Fibroblast of pulmonary artery (primary cell): ENCODE measurements at places on chromosomes 1 and 21.

DNA sequence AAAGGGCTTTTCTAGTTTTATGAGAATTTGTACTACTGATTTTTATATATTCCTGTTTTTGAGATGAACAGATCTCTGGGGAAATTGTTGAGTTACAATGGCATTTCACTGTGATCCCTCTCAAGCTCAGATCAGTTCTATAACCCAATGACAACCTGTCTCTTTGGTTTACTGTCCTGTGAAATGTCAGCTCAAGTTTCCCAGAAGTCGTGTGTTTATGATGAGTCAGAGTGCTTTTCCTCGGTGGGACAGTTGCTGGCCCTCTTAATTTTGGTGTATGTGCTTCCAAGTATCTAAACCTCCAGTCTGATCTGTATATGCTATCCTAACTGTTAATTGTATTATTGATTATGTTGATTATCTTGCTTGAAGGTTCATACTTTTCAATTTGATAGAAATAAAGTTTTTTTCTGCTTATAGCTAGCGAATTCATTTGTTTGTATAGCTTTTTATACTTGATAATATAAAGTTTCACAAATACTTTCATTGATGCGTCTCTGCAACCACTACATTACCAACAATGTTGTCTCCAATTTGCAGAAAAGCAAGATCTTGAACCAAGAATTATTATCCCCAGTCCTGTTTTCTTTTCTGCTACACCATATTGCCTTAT lies 77.5 kb upstream of the DNAJC6 start:
- no peak for DNase-seq

DNA sequence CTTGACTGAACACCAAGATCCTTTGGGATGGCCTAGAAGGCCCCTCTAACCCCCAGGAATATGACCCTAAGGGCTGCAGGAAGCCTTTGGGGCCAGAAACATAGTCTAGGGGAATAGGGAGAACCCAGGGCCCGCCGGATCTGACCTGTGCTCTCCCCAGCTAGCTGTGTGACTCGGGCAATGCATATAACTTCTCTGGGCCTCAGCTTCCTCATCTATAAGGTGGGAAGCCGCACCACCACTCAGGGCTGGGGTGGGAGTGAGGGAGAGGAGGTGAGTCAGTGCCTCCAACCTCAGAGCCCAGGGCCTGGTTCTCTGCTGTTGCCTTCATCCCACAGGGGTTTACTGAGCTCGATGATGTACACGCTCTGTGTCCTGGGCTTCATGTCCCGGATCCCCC lies 434.4 kb downstream of the PTPRU start:
- no peak for DNase-seq

DNA sequence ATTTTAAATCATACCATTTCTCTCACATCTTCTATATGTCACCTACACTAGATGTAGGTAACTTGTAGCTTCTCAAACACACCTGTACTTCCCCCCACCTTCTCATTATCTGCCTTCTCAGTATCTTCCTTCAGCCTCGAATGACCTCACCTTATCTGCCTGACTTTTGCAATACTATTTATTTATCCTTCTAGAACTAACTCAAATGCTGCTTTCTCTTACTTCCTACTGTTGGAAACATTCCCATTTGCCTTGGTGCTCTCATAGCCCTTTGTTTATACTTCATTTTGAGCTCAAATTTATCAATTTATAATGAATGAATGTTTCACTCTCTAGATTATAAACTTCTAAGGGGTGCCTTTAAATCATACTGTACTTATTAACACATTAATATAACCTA lies 50.4 kb upstream of the KIAA1614 start:
- no peak for DNase-seq

DNA sequence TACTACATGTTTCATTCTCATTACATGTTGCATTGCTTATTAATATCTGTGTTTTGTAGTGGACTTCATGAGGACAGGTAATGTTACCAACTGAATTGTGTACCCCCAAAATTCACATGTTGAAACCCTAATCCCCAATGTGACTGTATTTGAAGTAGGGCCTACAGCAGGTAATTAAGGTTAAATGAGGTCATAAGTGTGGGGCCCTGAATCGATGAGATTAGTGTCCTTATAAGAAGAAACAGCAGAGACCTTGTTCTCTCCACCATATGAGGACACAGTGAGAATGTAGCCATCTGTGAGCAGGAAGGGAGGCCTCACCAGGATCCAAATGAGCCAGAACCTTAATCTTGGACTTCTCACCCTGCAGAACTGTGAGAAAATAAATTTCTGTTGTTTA lies 15.0 kb upstream of the IFNAR1 start:
- no peak for DNase-seq

DNA sequence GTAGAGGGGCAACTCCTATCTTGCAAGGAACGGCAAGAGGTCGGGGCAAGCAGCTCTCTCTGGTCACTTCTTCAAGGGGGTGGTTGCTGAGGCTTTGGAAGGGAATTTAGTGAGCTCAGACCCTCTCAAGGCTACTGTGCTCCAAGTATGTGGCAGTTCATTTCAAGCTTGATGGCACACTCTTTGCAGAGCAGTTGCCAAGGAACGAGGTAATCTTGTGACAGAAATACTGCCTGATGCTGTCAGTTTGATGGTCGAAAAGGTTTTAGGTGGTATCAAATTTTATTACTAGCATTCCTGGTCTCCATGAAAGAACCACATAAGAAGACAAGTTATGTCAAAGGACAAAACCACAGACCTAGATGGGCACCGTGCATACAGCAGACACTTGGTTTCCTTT lies 13.1 kb downstream of the CFAP298 start:
- no peak for DNase-seq

DNA sequence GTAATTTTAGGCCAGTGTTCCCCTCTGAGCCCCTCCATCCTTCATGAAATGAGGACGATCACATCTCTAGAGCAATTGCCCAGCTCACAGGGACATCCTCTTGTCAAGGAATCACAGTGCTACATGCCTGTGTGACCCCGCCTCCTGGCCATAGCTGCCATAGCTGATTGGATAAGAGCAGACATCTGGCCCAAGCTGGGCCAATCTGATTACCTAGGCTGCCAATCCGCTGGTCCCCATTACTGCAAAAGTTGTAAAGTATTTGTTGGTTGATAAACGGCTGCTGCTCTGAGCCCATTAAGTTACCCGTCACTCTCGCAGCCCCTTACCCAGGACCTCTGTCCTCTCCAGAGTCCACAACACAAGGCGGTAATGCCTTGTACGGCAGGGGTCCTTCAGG lies 8.3 kb downstream of the NT5C1A start:
- no peak for DNase-seq

DNA sequence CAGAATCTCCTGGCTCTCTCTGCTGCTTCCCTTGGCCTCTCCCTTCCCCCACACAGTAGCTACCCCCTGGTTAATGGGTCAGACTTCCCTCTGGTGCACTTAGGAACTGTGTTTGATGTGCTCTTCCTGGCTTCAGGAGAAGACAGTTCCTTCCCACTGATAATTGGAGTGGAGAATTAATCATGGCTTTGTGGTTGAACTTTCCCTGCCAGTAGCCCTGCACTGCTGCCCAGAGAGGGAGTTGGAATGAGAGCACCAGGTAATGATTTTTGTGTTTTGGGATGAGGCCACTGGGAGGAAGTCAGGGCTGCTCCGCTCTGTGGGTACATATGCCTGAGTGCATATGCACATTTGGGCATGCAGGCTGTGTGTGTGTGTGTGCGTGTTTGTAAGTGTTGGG lies 39.7 kb upstream of the PADI2 start:
- no peak for DNase-seq

GRCh38 chr1:47547753-47548573 lies 110.1 kb downstream of the FOXD2 start:
- DNase-seq: no peak
